ENCODE measurements at places on chromosomes 3 and 15.

DNA sequence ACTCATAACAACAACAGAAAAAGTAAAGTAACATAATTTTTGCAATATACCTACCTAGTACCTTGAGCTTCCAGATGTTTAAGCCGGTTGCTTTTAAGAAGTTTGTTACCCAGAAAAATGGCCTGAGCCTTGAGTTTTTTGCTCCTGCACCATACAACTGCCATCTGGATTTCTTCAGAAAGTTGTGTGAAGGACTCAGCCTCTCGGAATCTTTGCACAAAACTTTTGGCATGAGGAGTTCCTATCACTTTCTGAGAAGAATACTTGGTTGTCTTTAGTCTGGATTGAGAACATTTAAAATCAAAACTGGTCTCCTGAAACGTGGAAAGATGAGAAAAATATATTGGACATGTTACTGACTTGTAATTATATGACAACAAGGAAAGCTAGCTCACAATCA, 17.3 kb downstream of the GTPBP8 start:
- DNase-seq, result no peak

DNA sequence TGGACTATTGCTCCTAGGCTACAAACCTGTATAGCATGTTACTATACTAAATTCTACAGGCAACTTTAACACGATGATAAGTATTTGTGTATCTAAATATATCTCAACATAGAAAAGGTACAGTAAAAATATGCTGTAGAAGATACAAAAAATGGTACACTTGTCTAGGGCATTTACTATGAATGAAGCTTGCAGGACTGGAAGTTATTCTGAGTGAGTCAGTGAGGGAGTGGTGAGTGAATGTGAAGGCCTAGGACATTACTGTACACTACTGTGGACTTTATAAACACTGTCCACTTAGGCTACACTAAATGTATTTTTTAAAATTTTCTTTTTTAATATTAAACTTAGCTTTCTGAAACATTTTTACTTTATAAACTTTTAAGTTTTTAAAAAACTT, 140.5 kb upstream of the SGO1 start:
- DNase-seq, result no peak

DNA sequence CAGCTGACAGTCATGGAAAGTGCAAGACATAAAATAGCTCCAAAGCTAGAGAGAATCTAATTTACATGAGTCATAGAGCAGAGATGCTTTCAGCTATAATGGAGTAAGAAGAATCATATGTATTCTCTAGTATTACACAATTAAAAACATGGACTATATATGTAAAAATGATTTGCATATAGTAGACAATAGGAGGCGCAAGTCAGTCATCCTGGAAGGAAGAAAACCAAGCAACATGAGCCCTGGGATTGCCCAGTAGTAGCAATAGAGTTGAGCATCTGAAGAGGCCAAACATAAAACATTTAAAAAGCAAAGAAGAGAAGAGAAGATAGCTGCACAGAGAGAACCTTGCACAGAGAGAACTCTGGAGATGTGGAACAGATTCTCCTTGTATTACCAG, 455.0 kb downstream of the EPHA3 start:
- DNase-seq, result no peak

GRCh38 chr15:58002338-58003126, 63.0 kb downstream of the ALDH1A2 start:
- DNase-seq, result no peak

- DNase-seq, result no peak
Observed at GRCh38 chr15:81473177-81473576, 99.2 kb upstream of the TMC3 start.

- no peak for DNase-seq
Observed at GRCh38 chr15:29689287-29689986, 132.8 kb downstream of the TJP1 start.

- no peak for DNase-seq
Observed at GRCh38 chr3:52784931-52785590, 7.7 kb downstream of the ITIH1 start.

- DNase-seq, result no peak
Observed at GRCh38 chr15:86555098-86555497, 475.4 kb downstream of the AGBL1 start.

DNA sequence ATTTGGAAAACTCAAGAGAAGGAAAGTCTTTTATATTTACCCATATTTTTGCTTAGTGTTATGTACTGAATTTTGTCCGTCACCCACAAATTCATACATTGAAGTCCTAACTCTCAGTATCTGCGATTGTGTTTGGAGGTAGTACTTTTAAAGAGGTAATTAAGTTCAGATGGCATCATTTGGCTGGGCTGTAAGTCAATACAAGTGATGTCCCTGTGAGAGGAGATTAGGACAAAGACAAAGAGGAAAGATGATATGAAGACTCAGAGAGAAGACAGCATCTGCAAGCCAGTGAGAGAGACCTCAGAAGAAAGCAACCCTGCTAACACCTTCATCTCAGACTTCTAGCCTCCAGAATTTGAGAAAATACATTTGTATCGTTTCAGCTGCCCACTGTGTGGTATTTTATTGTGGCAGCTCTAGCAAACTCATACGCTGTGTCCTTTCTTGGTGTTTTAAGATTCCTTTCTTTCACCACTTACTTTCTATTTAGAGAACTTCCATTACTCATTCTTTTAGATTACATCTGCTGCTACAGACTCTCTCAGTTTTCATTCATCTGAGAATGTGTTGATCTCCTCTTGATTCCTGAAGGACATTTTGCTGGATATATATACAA, 17.0 kb downstream of the LRCH3 start:
- DNase-seq, result no peak
